Cardiac muscle cell (in vitro differentiated cells and primary cell): ENCODE measurements at places on chromosomes 5 and 9. TPM values are rescaled to one million over a fixed set of nuclear protein-coding genes. Genes with fewer than 3 reads are reported as not detected.

GRCh38 chr9:69919461-69920061, 98.9 kb downstream of the CFAP95 start:
- peak; percentile 71 for DNase-seq

GARIN3 gene
- total RNA-seq, result not detected in 2 replicates

GRCh38 chr9:800591-801150, 40.8 kb upstream of the DMRT1 start:
- peak; percentile 5 for DNase-seq

DNA sequence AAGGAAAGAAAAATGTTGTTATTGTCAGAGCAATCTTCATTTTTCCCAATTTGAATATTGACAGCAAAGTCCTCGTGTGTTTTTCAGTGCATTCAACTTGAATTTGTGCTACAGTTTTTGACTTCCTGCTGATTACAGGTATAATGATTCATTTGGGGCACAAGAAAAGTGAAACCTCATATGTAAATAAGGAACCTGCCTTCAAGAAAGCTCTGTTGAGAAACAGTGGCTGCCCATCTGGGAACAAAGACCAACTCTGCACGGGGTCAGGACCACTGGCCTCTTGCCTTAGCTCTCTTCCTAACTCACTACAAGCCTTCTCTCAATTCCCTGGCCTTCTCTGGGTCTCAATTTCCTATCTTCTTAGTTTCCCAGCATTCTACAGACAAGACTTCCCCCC, 21.0 kb downstream of the TIMD4 start:
- DNase-seq, result no peak

- DNase-seq, result peak; percentile 60
These were observed 116.8 kb downstream of the MACIR start for GRCh38 chr5:103375350-103375749.

CCDC183 gene
- 32.4 and 49.3 TPM in 2 replicates for total RNA-seq

- DNase-seq, result no peak
These were observed 42.9 kb downstream of the RIC1 start for GRCh38 chr9:5671711-5672353.

ZBTB5 gene
- total RNA-seq, result 16.2 and 24.9 TPM in 2 replicates

DNA sequence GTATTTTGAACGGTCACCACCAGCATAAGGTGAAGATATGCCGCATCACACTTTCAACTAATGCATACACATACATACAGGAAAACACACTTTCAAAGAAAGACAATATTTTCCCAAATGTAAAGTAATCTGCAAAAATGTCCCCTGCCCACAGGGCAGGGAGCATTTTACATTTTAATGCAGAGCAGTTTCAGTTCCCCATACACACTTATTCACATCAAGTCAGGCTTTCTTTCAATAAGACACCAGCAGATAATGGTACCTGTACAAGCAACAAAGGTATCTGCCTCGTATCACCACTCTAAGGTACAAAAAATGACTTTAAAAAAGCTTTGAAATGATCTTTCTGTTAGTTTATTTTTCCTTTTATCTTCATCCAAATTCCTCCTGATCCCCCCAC, 247.1 kb upstream of the CCNG1 start:
- DNase-seq, result no peak

SPATA31D4 gene
- total RNA-seq, result not detected in 2 replicates

ANKRA2 gene
- total RNA-seq, result 22.0 and 39.5 TPM in 2 replicates

- DNase-seq, result no peak
These were observed 702 bp upstream of the PRELID2 start for GRCh38 chr5:145835848-145836239.
